ENCODE measurements at places on chromosomes 3 and 15.
A peak's percentile ranks its signal among the peaks of the same experiment; 100 is the strongest.

GRCh38 chr15:79896131-79896633 lies 632 bp downstream of the MTHFS start:
- DNase-seq: no peak

GRCh38 chr3:473033-473800 lies 276.7 kb downstream of the CHL1 start:
- no peak for DNase-seq

DNA sequence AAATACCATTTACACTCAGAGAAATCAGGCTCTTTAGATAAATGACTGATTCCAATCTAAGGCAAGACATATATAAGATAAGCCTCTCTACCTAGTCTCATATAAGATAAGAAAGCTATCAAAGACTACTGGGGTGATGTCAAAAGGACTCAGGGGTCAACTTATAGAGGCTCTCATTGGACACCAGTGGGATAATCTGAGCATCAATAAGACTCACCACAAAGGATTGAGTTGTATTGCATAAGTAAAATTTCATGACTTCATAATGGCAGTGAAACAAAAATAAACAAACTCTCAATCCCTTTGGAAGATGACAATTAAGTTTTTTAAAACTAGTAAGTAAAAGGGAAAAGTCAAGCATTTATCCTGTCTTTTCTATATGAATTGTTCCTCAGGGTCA lies 317.8 kb downstream of the SHQ1 start:
- no peak for DNase-seq

DNA sequence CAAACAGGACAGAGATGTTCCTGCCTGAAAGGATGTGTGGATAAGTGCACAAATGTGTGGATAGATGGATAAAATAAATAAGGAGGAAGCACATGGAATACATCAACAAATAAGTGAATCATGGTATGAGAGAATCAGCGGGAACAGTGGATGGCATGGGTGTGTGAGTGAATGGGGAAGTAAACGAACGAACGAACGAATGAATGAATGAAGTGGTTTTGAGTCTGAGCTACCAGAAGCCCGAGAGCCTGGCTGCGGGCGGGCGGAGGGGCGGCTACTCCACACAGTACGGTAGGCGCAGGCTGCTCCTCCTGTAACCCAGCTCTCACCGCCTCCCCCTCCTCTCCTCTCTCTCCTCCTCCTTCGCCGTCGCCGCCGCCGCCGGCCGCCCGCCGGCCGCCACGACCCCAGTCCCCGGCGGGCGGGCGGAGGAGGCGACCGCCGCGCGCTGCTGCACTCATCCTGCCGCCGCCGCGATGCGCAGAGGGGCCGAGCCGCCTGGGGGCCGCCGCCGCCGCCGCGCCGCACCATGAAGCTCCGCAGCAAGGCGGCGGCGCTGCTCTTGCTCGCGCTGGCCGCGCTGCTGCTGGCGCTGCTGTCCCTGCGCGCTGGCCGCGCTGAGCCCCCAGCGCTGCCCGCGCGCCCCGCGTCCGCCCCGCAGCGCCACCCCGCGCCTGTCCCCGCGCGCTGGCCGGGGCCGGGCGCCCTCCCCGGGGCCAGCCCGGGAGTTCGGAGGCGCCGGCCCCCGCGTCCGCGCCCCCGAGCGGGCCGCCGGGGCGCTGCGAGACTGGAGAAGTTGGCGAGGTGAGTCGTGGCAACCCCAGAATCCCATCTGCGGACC lies at the start of gene GXYLT2:
Gene GXYLT2 (plus strand): TSS at position 342 of the 841 bp plus-strand sequence. CDS start 188 bp downstream, at position 530.
- peak; percentile 75 for DNase-seq

GRCh38 chr3:57689367-57690053 lies 3.4 kb downstream of the DENND6A start:
- DNase-seq: no peak

GRCh38 chr3:112948346-112948838 lies 26.5 kb downstream of the CD200R1 start:
- no peak for DNase-seq

- no peak for DNase-seq
Observed at GRCh38 chr3:4532535-4533112, 39.5 kb downstream of the ITPR1 start.

DNA sequence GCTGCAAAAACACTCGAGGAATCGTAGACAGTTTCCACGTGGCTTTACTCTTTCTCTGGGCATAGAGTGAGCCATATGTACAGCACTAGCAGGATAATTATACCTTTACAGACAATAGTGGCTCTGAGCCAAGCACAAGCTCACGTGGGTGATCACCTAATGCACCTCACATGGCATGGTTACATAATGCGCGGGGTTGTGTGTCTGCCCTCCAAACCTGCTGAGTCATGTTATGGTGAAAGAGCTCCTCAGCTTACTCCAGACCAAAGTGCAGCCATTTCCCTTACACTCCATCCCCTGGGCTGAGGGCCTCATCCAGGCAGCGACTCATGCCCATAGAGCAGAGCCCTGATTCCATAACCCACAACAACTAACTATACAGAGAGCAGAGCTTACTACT lies 1458.4 kb upstream of the CADM2 start:
- no peak for DNase-seq

DNA sequence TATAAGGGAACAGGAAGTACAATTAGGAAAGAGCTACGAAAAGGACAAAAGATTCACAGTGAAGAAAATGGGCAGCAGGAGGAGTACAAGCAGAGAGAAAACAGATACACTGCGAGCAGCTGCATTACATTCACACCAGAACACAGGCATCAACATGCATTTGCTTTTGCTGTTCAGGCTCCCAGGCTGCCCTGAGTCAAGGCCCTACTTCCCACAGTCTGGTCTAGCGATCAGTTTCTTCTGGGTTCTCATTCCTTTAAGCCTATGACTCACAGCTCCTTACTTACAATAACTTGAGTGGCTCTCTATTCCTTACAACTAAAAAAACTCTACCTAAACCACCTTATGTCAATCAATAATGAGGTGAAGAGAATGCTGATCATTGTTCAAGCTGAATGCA lies 24.5 kb upstream of the ZNF445 start:
- no peak for DNase-seq

DNA sequence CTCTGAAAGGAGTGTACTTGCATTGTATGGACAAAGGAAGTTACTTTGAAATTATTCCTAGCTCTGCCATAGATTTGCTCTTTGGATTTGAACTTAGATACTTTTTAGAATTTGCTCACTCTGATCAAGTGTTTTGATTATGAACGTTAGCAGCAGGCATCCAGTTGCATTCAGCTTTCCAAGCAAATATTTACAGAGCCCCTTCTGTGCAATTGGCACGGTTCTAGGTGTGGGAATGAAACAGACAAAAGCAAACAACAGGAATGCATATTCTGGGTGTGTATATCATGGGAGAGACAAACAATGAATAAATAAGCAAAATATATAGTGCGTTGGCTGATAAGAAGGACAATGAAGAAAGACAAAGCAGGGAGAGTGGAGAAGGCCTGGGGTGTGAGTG lies 125.5 kb upstream of the ADAMTS9 start:
- DNase-seq: no peak

- no peak for DNase-seq
Observed at GRCh38 chr15:48992096-48992495, 28.4 kb upstream of the SHC4 start.

GRCh38 chr15:70121624-70122302 lies 24.0 kb upstream of the TLE3 start:
- peak; percentile 89 for DNase-seq

GRCh38 chr15:101013769-101014675 lies 94.9 kb downstream of the LRRK1 start:
- no peak for DNase-seq

DNA sequence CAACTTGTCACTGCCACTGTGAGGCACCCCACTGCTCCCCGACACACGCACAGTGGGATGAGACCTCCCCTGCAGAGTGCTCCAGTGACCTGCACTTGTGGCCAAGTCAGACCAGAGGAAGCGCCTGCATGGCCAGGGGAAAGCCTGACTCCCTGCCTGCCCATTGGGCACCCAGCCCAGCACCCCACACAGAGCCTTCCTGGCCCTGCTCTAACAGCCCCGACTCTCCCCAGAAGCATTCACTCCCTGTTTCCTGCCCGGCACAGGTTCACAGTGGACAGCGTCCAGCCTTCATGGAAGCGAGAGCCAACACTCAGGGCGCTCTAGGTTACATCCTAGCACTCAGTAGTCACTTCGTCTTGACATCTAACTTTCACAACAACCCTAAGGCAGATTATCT lies 27.8 kb downstream of the RBPMS2 start:
- no peak for DNase-seq

All from GM03348 (cell line).